BJ (cell line): ENCODE measurements at places on chromosomes 2 and 18.

- DNase-seq: peak; percentile 83
Measured at GRCh38 chr2:109555346-109555900, 58.3 kb downstream of the SEPTIN10 start.

DNA sequence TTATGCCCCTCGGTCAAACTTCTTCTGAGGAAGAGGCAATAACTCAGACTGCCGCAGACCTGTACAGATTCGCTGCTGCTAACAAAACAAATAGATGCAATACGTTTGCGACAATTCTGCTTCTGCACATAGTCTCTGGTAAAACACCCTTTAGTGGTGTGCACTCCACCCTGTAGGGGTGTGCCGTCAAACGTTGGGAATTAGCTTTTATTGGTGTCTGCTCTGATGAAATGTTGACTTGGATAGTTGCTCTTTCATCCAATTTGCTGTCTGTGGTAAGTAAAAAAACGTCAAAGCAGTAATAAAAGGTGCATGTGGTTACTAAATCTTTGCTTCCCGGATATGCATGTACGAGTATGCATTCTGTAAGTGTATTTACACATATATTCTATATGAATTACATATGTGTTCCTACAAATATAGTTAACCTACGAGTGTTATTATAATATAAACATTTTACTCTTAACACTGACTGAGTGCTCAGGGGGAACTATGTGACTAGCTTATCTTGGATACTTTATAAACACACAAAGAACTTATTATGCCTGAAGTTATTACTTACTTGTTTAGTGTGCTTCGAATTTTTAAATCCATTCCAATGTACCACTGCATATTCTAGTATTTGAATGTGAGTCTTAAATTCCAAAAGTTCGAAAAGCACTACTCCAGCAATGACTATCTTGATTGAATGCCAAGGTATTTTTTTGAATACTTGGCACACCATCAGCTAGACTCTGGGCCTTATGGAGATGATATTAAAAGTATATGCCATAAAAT is 610.2 kb downstream of the ZEB2 start:
- DNase-seq: peak; percentile 4

GRCh38 chr18:25223899-25224886 is 127.8 kb downstream of the ZNF521 start:
- no peak for DNase-seq

DNA sequence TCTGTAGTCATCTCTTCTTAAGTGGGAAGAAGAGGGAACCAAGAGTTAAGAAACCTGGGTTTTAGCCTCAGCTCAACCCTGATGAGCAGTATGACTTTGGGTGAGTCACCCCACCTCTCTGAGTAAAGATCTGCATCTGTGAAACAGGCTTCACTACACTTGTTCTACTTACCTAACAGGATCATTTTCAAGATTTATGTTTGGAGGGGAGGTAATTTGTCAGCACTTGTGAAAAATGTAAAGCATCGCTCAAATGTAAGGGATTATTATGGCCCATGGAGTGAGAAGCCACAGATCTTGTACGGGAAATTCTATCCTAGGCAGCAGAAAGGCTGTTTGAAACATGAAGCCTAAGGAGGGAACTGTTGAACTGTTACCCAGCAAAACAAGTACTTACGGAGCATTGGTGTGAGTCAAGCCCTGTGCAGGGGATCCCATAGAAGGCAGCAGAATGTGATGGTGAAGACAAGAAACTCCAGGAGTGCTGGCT is 160.6 kb downstream of the PRKCE start:
- DNase-seq: peak; percentile 15

GRCh38 chr18:74841248-74841647 is 243.6 kb downstream of the ZNF407 start:
- DNase-seq: no peak

DNA sequence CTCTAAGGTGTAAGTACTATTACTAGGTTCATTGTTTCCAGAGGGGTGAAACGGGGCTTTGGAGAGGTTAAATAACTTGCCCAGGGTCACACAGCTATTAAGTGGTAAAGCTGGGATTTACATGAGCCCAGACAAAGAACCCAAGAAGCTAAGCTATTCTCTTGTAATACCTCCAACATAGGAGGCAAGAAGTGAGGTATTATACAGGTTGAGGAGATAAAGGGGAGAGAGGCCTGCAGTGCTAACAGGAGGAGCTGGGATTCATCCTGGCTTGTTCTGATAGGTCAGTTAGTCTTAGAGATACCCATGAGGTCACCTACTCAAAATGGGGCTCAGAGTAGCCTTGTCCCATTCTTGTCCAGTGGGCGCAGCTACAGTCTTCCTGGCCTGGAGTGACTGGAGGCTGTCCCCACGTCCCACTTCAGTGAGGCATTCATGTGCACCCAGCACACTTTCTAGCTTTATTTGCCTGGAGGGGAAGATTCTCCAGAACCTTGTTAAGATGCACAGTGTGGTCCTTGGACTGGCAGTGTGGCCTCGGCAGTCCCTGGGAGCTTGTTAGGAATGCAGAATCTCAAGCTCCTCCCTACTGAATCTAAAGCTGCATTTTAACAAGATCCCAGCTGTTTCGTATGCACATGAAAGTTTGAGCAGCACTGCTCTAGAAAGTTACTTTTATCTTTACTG is 63.5 kb downstream of the MEIS1 start:
- DNase-seq: no peak

DNA sequence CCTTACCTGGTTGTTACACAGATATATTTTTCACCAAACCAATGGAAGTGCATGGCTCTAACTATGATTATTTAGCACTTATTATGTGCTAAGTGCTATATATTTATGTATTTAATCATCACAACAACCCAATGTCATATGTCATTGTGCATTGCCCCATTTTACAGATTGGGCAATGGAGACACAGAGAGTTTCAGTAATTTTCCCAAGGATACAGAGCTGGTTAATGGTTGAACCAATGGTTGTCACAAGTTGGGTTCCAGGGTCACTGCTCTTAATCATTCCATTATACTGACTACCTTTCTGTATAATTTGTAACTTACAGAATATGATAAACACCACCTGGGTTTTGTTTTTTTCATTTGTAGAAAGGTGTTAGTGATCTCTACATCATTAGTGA is 29.2 kb downstream of the NOSTRIN start:
- DNase-seq: no peak

DNA sequence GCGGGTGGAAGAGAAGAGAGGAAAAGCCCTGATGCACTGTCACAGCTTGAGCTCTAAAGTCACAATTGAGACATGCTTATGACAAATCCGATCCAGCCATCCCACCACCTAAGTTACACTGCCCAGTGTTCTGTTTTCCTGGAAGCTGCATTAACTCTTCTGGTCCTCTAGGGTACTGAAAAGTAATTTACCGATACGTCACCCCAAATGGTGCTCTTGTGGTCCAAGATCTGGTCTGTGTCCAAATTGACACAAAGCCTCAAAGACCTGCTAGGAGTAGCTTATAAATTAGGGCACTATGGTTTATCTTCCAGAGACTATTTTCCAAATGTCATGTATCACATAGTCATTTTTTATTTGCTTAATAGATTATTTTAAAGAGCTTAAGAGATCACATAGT is 186.7 kb upstream of the ETAA1 start:
- DNase-seq: no peak

GRCh38 chr2:164688896-164689419 is 67.7 kb upstream of the GRB14 start:
- no peak for DNase-seq

DNA sequence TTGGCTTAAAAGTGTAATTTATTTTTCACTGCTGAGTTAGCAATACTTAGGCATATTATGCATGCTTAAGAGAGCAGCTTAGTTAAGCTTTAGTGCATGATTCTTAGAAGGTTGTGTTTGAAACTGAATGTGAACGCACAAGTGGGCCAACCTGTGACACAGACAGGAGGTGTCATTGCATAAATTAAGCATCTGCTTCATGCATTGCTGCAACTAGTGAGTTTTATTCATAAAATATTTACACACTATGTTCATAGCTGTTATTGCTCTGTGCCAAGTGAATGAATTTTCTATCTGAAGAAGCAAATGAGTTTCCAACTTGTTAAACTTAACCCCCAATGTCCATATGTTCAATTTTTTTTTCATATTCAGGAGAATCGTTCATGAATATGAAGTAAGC is 806.4 kb downstream of the GALR1 start:
- DNase-seq: no peak

GRCh38 chr2:169260246-169260645 is 102.1 kb downstream of the LRP2 start:
- no peak for DNase-seq

DNA sequence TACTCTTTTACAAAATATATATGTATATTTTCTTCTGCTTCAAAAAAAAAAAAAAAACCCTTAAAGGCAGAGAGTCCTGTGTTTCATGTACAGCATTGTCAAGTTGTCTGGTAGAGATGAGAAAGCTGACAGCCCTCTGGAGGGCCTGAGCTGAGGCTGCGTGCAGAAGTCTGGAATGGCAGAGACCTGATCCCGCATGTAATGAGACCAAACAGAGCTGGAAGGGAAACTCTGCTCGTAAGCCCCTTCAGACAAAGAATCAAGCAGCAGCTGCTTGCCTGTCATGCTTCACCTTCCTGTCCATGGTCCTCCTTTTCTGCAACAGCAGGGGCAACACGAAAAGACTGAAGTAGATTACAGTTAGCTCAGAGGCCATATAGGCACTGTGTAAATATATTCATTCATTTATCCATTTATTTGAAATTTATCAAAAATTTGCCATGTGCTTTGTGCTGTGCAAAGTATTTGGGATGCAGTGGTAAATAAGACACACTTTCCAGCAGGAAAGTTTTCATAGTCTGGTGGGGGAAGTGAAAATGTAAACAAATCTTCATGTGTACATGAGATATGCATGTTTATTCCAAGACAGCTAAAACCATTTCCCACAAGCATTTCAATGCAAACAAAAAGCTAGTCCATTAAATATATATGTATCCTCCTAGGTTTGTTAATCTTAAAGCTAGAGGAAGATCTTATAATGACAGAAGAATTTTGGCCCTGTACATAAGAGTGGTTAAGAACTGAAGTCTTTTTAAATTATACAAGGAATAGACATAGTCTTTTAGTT is 912.7 kb downstream of the CPS1 start:
- DNase-seq: no peak

DNA sequence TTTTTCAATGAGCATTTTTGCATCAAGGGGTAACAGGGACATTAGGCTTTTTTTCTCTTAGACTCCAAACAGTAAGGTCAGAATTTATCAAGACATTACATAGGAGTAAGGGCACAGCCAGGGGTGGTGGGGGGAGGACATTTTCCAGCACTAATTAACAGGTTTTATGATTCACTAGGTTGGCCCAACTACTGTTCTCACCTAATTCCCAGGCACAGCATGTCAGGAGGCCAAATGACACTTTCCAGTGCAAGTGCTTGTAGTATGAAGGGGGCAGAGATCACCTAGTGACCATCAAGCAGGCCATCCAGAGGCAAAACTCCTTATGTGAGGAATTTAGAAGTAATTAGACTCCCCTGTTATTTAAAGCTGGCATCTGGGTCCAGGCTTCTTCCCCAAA is 3.9 kb upstream of the MBD2 start:
- DNase-seq: no peak

GRCh38 chr18:2518473-2518872 is 52.8 kb downstream of the METTL4 start:
- DNase-seq: no peak

- no peak for DNase-seq
Measured at GRCh38 chr2:236641051-236641726, 71.6 kb downstream of the ACKR3 start.

DNA sequence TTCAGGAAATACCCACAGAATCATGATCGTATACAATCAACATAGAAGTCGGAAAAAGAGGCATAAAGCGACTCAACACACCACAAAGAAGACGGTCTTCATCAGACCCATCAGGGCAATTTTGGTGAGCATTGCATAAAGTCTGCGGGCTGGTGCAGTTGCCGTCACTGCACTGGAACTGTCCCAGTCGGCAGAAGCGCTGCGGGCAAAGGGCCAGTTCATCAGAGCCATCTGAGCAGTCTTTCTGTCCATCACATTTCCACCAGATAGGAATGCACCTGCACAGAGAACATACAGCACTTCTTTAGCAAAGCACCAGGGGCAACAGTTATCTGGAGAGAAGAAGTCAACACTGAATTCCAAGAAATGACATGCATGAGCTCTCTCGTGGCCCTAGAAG is 105.7 kb downstream of the DHRS9 start:
- no peak for DNase-seq

DNA sequence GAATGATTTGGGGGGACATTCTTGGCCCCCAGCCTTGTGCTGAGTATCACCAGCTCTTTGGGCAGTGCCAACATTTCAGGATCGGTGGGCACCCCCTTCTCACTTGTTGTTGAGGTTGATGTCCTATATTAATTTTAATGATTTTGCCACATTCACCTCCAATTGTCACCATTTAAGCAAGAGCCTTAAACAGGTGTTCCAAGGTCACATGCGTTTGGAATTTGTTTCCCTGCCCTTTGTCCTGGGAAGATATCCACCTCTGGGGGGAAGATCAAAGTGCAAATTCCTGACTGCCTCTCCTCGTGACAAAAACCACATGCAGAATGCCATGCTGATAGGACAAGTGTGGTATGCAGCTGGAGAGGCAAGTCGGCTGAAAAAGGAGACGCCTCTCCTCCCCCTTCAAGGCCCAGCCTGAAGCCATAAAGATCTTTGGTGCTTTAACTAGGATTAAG is 72.5 kb upstream of the ID2 start:
- DNase-seq: no peak

- DNase-seq: no peak
Measured at GRCh38 chr2:31531101-31531500, 49.6 kb downstream of the SRD5A2 start.

- no peak for DNase-seq
Measured at GRCh38 chr18:46772357-46772756, 15.5 kb upstream of the ST8SIA5 start.

- no peak for DNase-seq
Measured at GRCh38 chr2:153291718-153292117, 186.8 kb downstream of the RPRM start.

DNA sequence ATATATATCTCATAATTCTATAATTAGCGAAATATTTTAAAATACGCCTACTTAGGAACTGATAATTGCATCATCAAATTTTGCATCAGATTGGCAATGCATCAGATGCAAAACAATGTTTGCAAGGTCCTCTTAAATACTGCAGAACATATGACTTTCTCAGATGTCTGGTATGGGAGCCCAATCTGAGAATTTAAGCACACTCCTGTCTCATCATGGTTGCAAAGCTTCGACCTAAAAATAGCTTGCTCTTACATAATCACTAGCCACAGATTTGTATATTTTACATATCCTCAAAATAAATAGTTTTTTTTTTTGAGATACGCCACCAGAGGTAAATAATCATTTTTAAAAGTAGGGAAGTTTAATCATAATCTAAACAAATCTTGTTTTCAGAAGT is 123.2 kb downstream of the CABYR start:
- no peak for DNase-seq

DNA sequence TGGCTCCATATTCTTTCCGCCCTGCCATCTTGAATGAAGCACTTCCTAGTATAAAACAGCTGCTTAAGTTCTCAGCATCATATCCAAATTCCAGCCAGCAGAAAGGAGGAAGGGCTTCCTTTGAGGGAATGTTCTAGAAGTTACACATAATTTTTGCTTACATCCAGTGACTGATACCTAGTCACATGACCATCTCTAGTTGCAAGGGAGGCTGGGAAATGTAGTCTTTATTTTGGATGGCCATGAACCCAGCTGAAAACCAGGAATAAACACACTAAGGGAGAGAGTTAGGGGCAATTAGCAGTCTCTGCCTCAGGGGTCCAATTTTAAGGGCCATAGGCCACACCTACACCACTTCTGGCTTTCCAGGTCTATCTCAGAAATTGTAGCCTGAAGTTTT is 57.8 kb upstream of the LMAN1 start:
- no peak for DNase-seq
